Stimulated activated CD8-positive, alpha-beta memory T cell treated with anti-CD3 and anti-CD28 coated beads, Interleukin-15, amount 100 ng/mL, for 4 hours (primary cell): ENCODE measurements at places on chromosomes 6 and 20.

GRCh38 chr6:134267917-134268361, 50.0 kb downstream of the SGK1 start:
- no peak for DNase-seq

DNA sequence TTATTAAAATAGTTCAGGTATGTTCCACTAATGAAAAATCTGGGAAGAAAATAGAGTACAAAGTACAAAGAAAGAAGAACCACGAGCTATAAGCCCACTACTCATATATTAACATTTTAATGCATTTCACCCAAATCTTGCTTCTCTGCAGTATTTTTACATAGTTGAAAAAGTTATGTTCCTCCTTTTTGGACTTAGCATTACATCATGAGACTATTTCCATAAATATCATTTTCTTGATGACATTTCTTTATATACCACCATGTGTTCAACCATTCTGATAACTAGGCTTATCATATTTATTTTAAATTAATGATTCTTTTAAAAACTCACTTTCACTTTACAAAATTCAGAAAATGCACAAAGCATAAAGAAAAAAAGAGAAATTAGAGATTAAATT, 3.0 kb downstream of the IPCEF1 start:
- no peak for DNase-seq

DNA sequence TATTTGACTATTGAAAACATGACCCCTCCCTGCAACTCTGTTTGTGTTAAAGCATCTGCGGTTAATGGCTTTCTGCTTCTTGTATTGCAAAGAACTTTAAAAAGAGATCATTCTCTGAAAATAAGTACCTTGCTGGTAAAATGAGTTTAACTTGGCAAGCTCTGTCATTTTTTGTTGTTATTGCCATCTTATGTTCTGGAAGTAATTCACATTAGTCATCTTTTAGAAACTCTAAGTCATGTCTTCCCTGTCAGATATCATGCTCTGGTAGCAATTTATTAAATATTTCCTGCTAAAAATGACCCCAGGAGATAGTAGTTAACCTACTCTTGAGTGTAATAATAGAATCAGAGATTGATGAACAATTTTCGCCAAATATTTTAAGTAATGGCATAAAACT, 890.6 kb downstream of the KIF16B start:
- no peak for DNase-seq

- no peak for DNase-seq
Measured at GRCh38 chr6:135951169-135951568, 99.7 kb downstream of the PDE7B start.

- no peak for DNase-seq
Measured at GRCh38 chr20:47066484-47067270, 172.0 kb downstream of the EYA2 start.

DNA sequence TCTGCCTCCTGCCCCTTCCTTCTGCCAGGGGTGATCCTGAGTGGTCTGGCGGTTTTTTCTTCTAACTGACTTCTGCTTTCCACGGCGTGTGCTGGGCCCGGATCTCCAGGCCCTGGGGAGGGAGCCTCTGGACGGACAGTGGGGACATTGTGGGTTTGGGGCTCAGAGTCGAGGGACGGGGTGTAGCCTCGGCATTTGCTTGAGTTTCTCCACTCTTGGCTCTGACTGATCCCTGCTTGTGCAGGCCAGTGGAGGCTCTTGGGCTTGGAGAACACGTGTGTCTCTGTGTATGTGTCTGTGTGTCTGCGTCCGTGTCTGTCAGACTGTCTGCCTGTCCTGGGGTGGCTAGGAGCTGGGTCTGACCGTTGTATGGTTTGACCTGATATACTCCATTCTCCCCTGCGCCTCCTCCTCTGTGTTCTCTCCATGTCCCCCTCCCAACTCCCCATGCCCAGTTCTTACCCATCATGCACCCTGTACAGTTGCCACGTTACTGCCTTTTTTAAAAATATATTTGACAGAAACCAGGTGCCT, 10.2 kb downstream of the SLC29A1 start:
- DNase-seq: no peak

DNA sequence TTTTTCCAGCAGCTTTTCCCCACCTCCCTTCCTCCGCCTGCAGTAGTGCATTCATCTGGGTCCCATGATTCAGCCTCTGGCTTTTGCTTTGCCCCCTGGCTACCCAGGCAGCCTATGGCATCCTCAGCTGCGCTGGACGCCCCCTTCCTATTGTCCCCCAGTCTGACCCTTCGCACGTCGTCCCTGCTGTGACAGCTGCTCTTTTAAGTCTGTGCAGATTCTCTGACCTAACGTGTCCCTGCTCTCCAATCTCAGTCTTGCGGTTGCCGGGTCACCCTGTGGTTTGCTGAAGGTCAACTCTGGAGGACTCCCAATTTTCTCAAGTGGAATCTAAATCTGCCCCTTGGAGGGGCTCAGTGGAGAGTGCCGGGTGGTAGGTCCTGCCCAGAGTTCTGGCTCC, 294.3 kb downstream of the CDC5L start:
- DNase-seq: no peak

DNA sequence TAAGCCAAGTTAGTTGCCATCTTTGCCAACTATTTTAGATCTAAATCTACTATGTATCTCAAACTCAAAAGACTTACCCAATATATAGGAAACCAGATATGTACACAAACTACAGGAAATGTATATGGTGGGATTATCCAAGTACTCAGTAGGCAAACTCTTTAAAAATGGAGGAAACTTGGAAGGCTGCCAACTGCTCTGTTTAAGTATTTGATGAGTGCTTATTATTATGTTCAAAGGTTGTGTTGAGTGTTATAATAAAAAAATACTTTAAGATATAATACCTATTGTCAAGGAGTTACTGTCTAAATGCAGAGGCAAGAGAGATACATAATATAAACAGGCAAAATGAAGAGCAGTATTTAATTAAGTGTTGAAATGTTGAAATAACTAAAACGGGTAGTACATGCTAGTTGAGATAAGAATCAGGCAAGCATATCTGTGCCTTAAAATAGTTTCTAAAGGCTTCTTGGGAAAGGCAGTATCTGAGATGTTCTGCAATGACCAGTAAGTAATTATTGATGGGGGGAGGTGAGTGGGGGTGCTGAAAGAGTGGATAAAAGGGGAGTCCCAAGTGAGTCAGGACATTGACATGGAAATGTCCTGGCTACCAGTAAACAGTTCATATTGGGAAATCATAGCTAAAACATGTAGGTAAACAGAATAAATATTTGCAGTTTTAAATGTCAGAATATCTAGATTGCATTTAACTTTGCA, 6.5 kb upstream of the DST start:
- no peak for DNase-seq

DNA sequence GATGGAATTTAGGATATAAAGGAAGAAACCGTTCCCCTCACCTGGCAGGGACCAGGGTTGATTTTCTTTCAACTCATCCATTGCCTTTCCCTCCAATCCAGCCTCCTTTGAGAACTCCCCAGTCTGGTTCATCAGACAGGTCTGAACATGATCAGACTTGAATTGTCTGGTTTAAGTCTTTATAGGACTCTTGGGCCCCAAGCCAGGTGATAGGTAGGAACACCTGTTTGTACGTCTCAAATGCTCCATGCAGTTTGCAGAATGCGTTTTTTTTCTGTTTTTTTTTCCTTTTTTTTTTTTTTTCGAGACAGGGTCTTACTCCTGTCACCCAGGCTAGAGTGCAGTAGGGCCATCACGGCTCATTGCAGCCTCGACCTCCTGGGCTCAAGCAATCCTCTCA, 4.1 kb upstream of the CEP250 start:
- no peak for DNase-seq

GRCh38 chr6:156729248-156729647, 47.9 kb upstream of the ARID1B start:
- no peak for DNase-seq

GRCh38 chr6:30151580-30151979, 9.4 kb downstream of the TRIM10 start:
- no peak for DNase-seq

- no peak for DNase-seq
Measured at GRCh38 chr6:158014505-158015187, 33.0 kb downstream of the SYNJ2 start.

GRCh38 chr6:52020945-52021570, 66.4 kb downstream of the PKHD1 start:
- DNase-seq: no peak

DNA sequence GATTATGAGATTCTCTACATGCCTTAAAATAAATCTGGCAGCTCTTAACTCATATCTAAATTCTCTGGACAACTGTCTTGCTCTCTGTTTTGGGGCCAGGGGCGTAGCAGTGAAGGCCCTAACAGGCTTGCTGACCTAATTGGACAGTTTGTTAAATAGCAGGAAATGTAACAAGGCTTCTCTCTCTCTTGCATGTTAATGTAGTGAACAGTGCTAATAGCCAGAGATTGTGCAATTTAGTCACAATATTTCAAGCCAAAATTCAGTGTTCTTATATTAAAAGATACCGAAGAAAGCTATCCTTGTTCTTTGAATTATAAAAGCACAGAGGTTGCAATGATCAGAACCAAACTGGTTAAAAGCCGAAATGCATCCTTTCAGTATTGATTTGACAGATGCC, 3.0 kb downstream of the PPP1R3D start:
- no peak for DNase-seq

GRCh38 chr6:142544199-142544838, 242.5 kb downstream of the ADGRG6 start:
- no peak for DNase-seq

- DNase-seq: no peak
Measured at GRCh38 chr20:61725966-61726365, 339.7 kb downstream of the TAF4 start.

- DNase-seq: no peak
Measured at GRCh38 chr6:137879299-137879698, 12.2 kb downstream of the TNFAIP3 start.
